Ovary (tissue), 10 donors: ENCODE measurements at places on chromosomes 11 and 22. TPM values are rescaled to one million over a fixed set of nuclear protein-coding genes. Genes with fewer than 3 reads are reported as not detected.

DNA sequence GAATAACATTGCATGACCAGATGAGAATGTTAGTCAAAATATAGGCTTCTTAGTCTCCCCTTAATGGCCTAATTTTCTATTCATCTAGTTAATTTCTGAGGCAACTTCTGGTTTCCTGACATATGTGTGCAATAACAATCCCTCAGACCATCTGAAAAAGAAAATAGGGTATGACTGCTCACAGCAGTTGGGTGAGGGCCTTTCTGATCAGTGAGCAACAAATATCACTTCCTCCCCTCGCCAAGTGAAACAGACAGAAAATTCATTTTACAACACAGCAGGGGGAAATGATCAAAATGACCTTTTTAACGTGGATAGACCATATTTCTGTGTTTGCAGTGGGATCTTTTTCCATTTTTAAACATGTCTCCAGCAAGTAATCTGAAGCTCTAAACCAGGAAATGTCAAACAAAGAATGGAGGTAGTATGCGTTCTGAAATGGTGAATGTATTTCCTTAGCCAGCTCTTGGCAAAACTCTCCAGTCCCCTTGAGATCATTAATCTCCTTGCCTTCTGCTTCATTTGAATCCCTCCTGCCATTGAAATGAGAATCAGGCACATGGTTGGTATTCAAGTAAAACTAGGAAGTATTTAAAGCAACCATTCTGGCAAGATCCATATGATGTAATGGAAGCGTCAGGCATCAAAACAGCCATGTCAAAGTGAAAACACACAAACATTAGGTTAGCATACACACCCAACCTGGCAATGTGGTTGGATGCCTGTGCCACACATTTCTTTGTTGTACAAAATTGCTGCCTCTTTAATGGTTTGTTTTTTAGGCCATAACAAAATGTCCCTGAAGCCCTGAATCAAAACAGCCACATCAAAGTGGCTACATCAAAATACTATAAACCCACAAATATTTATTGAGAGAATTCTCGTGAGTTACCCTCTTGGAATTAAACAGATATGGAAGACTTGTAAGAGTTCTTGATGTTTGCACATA, 100.1 kb downstream of the SLC1A2 start:
- no peak for DNase-seq

DNA sequence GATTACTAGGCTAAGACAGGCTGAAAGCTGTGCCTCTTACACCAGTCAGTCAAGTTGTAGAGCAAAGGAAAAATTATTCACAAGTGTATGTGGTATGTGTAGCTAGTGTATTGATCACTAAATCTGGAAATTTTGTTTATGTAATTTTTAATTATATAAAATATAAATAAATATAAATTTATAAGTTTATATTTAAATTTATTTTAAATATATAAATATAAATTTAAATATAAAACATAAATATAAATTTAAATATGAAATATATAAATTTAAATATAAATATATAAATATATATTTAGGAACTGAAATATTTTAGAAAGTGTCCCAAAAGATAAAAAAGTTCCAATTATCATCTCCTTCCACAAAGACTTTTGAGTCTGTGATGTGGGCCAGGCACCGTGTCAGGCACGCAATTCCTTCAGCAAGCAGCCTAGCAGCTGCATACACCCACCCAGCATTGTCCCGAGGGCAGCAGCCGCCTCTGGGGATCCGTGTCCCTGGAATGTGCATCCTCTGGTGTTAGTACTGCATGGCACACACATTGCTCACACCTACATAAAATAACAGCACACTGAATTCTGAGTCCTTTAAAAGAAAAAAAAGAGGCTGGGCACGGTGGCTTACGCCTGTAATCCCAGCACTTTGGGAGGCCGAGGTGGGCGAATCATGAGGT, 1098.0 kb downstream of the BRD1 start:
- DNase-seq: no peak

DNA sequence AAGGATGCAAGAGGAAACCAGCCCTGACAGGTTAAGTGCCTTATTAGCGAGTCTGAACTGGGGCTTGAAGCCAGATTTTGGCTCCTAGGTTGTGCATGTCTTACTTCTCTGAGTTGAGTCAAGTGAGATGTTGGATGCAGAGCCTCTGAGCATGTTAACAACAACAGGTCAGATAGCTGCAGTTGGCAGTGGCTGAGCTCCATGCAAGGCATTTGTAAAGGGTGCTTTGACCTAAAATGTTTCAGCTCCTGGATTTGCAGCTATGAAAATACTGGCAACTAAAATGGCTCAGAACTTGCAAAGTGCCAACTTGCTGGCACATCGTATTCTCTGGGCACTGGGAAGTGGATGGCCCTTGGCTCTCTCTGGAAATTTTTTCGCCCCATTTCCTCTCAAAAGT, 16.4 kb upstream of the CSRP3 start:
- no peak for DNase-seq

DNA sequence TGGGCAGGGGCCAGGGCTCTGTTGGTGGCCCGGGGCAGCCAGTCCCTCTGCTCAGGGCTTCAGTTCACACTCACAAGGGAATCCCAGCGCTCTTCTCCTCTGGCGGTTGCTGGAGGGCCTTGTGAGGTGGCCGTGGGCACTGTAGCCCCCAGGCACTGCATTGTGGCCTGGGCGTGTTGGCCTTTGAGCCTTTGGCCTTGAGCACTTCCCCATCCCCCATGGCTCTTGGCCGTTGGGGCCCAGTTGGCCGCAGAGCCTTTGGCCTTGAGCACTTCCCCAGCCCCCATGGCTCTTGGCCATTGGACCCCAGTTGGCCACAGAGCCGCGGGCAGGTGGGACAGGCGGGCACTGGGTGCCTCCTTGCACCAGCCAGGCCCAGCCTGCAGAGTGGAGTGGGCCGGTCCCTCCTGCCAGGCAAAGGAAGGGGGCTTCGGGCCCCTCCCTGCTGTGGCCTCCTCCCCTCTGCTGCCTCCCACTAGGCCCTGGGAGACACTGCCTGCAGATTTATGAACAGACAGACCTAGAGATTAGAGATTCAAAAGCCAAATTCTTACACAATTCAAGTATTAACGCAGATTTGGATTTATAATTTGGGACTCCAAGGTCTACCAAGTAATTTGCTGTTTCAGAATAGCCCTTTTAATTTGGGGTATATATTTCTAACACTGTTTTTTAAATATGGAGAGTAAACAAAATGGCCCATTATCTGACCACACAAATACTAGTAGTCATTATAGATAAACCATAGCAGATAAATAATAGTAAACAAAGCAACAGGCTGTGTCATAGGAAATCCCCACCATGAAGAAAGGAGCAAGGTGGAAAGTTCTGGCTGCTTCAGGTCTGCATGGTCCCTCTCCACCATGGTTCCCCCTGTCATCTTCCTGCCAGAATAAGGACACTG, 18.2 kb upstream of the TXNRD2 start:
- DNase-seq: no peak

- DNase-seq: no peak
These were observed 222.0 kb downstream of the DBX1 start for GRCh38 chr11:19938169-19938856.

DNA sequence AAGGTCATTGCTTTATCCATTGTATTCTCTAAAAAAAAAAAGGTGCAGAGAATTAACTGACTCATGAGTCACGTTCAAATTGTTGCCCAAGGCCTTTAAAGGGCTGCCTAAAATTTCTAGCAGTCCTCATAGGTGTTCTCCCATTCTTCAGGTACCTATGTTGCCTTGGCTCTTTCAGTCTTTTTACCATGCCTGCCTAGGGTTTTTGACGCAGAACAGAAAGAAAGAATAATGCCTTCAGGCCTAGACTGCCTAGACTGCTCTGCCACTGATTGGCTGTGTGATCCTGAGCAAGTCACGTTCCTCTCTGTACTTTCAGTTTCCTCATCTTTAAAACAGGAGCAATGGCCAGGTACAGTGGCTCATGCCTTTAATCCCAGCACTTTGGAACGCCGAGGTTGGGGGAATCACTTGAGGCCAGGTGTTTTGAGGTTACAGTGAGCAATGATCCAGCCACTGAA, 21.5 kb downstream of the CTSC start:
- no peak for DNase-seq

DNA sequence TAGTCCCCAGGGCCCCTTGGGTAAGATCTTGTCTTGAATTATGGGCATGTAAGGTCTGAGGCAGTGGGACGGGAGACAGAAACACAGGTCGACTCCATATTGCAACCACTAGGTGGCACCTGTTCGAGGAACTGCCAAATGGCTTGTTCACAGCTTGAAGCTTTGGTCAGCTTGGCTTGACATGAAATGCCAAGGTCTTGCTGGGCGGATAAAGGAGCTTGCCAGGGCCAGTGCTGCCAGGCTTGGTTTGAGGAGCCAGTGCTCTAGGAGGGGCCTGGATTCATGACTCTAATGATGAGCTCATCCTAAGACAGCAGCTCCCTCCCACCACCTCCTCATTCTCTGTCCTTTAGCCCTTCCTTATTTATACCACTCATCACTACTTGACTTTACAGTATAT, 11.9 kb upstream of the NRIP3 start:
- peak; percentile 60 for DNase-seq

DNA sequence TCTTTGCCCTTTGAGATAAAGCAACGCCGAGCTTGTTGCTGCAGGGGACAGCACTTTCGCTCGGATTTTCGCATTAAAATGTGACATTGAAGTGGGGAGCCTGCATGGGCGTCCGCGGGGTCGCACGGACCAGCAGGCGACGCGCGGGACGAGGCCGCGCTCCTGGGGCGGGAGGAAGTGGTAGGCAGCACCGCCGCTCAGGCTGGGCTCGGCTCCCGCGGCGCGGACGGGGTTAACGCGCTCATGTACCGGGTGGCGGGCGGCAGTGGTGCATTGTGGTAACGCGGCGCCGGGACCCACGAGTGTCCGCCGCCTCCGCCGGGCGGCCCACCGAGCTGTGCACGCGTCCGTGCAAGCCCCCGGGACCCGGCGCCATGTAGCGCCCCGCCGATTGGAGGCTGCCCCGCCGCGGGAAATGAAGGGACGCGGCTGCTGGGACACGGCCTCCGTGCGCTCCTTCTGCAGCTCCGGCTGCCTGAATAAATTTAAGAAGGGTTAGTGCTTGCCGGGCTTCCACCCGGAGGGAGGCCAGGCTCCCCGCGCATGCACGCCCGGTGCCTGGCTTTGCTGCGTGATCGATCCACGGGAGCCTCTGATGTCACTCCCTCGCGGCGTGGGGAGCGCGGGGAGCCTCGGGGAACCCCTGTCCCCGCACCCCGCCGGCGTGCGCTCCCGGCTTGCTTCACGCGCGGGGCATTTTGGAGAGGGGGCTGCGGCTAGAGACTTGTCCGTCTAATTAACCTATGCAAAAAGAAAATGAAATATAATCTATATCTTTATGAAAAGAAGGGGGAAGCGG, 127.7 kb downstream of the OSBP2 start:
- no peak for DNase-seq

- DNase-seq: no peak
These were observed 515.6 kb upstream of the CCDC90B start for GRCh38 chr11:83801799-83802198.

GRCh38 chr11:132072044-132072857, 701.8 kb downstream of the NTM start:
- DNase-seq: no peak

- no peak for DNase-seq
These were observed 16.9 kb upstream of the PEX26 start for GRCh38 chr22:18060646-18061620.

DNA sequence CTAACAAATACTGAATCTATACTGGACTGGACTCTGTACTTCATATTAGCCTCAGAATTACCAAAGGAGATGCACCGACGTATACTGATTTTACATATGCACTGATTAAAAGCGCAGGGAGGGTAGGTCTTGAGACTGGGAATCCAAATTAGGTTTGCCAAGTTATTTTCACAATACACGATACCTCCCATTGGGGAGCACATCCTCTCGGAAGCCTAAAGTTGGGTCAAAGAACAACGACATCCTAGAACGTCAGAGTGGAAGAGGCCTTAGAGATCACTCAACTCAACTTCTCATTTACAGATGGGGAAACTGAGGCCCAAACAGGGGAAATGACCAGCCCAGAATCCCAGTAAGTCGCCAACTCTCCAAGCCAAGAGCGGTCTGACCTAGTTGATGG, 626 bp downstream of the DNAL4 start:
- DNase-seq: no peak

DNA sequence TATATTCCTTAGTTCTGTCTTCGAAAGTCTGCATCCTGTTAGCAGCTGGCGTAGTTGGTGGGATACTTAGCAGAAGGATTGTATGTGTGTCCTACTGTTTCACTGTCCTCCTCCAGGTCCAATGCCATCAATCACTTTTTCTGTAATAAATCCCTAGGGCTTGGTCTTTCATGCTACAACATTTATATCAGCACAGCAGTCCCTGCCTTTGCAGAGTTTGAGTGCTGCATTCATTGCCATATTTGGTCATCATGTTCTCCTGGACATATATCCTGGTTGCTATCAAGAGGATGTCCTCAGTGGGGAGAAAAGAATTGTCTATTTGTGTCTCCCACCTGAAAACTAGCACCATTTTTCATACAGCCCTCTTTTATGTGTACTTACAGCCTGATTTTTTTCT, 67.0 kb downstream of the OR5AK2 start:
- no peak for DNase-seq

DNA sequence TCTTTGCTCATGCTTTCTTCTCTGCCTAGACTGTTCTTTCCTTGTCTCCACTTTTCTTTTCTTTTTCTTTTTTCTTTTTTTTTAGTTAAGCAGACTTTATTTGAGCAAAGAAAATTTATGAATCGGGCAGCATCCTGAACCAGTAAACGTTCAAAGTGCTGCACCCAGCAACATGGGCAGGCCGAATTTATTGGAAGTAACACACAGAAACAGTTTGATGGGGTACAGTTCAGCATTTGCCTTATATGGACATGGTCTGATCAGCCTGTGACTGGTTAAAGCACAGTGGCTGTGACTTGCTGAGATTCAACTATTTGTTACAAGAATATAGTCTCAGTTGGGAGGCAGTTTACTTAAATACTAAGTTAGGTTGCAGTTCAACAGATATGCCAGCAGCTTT, 16.0 kb downstream of the CD3E start:
- DNase-seq: no peak

DNA sequence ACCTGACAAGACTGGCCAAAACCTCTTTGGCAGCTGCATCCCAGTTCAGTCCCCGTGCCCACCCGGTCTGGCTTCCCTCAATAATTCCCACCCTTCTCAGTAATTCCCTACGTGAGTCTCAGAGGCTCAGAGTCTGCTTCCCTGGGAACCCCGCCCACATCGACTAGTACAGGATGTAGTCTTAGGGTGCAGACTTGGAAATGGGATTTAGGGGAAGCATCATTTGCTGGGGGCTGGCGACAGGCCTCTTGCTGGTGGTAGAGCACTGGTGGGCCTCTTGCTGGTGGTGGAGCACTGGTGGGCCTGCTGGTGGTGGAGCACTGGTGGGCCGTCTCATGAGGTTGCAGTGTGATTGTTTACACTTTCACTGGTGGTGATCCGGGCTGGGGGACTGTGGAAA, 199.5 kb upstream of the B3GAT1 start:
- DNase-seq: no peak

GRCh38 chr11:119912229-119912628, 183.2 kb upstream of the NECTIN1 start:
- DNase-seq: no peak

GRCh38 chr11:75063741-75064314, 32.8 kb downstream of the OR2AT4 start:
- no peak for DNase-seq

Gene UBASH3B
- 1.8 TPM for total RNA-seq

Gene SIPA1
- total RNA-seq: 43.4 TPM

Gene RASGRP2
- 2.1 TPM for total RNA-seq

Gene NPTXR
- 5.2 TPM for total RNA-seq

Gene NPAS4
- total RNA-seq: 3.3 TPM

Gene TENM4
- 117 TPM for total RNA-seq

Gene LRRC56
- total RNA-seq: 3.4 TPM
